ENCODE measurements at places on chromosomes 4 and X.

- no peak for DNase-seq
Observed at GRCh38 chrX:134444681-134445080, 15.3 kb upstream of the HPRT1 start.

- no peak for DNase-seq
Observed at GRCh38 chr4:74244049-74244448, 64.2 kb upstream of the EPGN start.

GRCh38 chr4:160414496-160414895, 1311.6 kb downstream of the RAPGEF2 start:
- DNase-seq = no peak

GRCh38 chr4:82382751-82383150, 9.0 kb upstream of the HNRNPD start:
- DNase-seq = no peak

DNA sequence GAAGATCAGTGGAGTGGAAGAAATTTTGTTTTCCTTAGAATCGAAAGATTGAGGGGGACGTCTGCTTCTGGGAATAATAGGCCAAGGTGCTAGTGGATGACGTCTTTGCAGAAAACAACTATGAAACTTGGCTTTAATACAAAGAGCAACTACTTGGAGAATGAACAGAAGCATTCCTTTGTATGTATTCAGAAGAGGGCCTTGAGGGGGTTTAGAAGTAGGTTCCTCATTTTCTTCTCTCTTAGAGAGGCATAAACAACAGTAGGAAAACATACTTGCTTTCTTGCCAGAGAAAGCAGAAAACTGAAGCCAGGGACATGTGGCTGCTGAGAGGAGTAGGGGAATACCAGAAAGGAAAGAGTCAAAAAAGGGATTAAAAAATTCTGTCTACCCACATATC, 167.8 kb downstream of the ZNF330 start:
- DNase-seq = no peak

DNA sequence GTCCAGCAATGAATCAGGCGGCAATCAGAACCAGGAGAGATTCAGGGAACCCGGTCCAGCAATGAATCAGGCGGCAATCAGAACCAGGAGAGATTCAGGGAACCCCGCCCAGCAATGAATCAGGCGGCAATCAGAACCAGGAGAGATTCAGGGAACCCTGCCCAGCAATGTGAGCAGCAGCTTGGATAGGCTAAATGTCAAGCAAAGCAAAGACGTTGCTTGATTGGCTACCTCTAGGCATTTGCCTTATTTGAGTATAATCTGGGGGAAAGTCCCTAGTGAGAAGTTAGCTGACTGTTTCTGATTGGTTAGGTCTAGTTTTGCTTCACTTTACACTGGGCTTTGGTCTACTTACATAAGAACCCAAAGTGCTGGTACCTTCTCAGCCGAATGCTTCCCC, 1212.2 kb upstream of the TENM3 start:
- no peak for DNase-seq

GRCh38 chrX:46216406-46216805, 328.8 kb downstream of the ZNF674 start:
- no peak for DNase-seq

GRCh38 chrX:20284992-20285391, 18.3 kb upstream of the RPS6KA3 start:
- DNase-seq = no peak

DNA sequence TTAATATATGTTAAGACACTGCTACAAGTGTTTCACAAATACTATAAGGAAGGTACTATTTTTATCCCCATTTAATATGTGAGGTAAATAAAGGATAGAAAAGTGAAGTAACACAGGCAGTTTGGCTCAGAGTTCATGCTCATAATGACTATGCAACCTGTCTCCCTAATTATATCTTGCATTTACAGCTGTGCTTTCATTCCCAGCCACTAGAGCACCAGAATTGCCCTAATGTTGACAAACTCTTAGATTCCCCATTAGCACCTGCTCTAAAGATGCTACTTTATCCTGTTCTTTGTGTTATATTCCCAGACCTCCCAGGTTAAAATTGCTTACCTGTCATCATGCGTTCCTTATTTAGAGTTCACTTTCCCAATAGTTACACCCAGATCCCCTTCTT, 833.6 kb downstream of the CCSER1 start:
- DNase-seq = no peak

- no peak for DNase-seq
Observed at GRCh38 chr4:26349496-26349895, 28.7 kb downstream of the RBPJ start.

GRCh38 chr4:153622778-153623240, 61.3 kb upstream of the TLR2 start:
- DNase-seq = no peak

DNA sequence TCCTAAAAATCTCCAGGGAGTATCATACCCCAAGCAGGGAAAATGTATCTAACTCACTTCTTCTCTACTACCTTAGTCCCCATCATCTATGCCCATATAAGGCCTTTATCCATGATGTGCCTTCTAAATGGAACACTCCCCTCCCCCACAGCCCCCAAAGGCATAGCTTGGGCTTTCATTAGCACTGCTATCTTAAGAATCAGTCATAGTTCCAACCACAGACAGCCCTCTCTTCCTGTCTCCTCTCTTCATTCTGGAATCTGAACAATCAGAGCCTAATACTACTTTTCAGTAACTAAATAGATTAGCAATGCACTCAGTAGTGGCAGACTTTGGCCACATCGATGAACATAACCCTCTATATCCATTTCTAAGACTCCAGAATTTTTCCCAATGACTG, 313.2 kb upstream of the DKK2 start:
- no peak for DNase-seq

- no peak for DNase-seq
Observed at GRCh38 chrX:150533863-150534262, 34.6 kb upstream of the MTM1 start.

DNA sequence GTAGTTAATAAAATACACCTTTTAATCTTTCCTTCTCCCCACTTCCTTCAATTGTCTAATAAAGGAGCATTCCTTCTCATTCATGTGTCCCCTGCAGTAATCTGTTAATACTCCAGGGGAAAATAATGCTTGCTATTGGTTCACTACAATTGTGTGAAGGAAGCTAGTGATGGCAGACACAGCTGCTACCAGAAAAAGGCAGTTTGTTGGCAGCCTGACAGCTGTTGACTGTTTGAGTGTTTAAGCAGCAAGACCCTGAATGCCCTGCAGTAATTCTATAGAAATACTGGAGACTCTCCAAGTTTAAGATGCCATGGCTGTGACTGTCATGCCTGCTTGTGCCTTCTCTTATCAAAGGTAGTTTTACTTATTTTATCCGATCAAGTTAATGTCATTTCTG, 359.5 kb downstream of the C4orf33 start:
- no peak for DNase-seq

DNA sequence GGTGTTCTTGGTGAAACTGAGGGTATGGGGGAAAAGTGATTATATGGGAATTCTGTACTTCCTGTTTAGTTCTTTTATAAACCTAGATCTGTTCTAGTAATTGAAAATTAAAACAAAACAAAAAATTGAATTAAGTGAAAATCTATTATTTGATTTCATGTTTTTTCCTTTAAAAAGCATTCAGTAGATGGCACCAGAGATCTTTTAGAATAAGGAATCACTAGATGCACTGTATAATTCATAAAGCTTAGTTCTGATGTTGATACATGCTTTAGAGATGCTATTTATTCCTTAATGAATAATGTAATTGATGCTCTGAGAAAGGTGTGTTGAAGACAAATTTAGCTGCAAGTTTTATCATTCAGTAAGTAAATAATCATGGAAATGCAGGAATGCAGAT, 87.3 kb downstream of the LCORL start:
- DNase-seq = no peak

DNA sequence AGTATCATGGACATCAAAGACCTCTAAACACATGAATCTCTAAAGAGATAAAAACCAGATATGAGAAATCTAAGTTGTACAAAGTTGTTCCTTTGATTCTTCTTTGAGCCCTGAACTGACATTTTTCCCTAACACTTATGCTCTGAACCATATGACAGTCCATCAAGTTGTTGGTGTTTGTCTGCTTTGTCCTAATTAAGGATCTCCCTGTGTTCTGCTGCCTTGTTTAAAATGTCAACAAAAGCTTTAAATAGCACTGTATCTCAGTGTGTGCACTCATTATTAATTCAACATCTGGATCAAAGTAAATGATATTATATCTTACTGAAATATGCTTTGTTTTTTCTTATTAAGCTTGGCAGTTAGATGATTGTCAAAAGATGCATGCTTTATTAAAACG, 321.8 kb downstream of the MAPK10 start:
- no peak for DNase-seq

- no peak for DNase-seq
Observed at GRCh38 chr4:2855584-2855983, 11.9 kb downstream of the ADD1 start.

GRCh38 chrX:64218023-64218422, 12.4 kb downstream of the ASB12 start:
- DNase-seq = no peak

GRCh38 chrX:147174591-147174990, 360.0 kb upstream of the CXorf51A start:
- DNase-seq = no peak

DNA sequence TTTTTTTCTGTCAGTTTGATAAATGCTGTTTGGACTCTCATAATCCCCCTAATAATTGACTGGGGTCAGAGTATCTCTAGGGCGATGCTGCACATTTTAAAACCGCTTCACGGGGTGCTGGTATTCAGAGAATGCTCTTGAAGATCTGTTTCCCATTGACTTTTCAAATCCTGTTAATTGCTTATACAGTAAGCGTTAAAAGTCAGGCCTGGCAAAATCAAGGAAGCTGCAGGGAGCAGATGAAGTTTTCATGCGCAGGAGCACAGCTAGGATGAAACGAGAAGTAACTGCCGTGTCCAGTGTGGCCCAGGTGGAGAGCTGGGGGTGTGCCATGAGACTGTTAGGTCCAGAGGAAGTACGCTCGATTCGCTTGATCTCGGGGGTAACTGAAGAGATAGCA, 312.9 kb downstream of the TRIML1 start:
- no peak for DNase-seq

GRCh38 chr4:9765091-9765490, 16.3 kb upstream of the DRD5 start:
- no peak for DNase-seq

- no peak for DNase-seq
Observed at GRCh38 chr4:6050551-6050950, 32.3 kb upstream of the C4orf50 start.
